ENCODE measurements at places on chromosomes 13 and 19.

GRCh38 chr19:10120538-10121189, 965 bp upstream of the EIF3G start:
- no peak for DNase-seq

- DNase-seq: no peak
These were observed 81.0 kb downstream of the NUFIP1 start for GRCh38 chr13:44908266-44908665.

DNA sequence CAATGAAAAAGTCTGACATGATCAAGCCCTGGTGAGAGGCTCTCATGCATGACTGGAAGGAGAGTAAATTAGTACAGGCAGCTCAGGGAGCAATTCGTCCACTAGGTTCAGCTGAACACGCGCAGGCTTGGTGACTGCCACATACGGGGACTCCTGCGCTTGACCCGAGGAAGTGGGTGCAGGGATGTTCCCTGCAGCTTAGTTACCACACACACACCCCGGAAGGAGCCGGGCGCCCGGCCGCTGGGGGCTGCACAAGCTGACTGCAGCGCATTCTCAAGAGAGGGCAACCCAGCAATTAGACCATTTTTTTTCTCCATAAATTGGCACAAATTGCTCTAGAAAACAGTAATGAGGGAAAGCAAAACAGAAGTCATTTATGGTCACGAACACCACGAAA, 23.0 kb upstream of the MIER2 start:
- no peak for DNase-seq

GRCh38 chr13:45674908-45675307, 27.2 kb upstream of the CBY2 start:
- no peak for DNase-seq

DNA sequence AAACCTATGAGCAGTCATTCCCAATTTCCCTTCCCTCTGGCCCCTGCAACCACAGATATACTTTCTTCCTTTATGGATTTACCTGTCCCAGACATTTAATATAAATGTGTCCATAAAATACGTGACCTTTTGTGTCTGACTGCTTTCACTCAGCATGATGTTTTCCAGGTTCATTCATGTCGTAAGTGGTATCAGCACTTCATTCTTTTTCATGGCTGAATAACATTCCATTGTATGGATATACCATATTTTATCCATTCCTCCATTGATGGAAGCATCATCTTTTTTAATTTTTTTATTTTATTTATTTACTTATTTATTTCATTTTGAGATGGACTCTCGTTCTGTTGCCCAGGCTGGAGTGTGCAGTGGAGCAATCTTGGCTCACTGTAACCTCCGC, 8.0 kb upstream of the PPP6R1 start:
- DNase-seq: no peak

GRCh38 chr19:6271251-6271650, 8.5 kb downstream of the MLLT1 start:
- no peak for DNase-seq

DNA sequence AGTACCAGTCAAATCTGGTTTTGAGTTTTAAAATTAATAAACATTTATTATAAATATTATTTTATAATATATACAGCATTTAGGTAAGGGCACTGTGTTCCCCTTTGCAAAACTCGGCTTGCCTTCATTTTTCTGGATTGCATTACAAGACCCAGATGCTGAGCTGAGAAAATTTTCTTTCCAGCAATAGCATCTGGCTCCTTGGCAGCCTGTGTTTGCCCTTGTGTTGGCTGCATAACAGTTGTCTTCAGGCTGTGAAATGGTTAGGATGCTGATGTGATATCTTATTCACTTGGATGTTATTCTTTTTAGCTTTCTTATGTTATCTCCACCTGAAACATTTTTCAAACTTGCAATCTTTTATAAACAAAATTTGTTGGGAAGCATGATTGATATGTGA, 784.4 kb downstream of the DACH1 start:
- DNase-seq: no peak

- DNase-seq: no peak
These were observed 14.6 kb downstream of the CSNK1A1L start for GRCh38 chr13:37090912-37091311.

GRCh38 chr13:89457977-89458376, 1786.8 kb downstream of the SLITRK5 start:
- DNase-seq: no peak

DNA sequence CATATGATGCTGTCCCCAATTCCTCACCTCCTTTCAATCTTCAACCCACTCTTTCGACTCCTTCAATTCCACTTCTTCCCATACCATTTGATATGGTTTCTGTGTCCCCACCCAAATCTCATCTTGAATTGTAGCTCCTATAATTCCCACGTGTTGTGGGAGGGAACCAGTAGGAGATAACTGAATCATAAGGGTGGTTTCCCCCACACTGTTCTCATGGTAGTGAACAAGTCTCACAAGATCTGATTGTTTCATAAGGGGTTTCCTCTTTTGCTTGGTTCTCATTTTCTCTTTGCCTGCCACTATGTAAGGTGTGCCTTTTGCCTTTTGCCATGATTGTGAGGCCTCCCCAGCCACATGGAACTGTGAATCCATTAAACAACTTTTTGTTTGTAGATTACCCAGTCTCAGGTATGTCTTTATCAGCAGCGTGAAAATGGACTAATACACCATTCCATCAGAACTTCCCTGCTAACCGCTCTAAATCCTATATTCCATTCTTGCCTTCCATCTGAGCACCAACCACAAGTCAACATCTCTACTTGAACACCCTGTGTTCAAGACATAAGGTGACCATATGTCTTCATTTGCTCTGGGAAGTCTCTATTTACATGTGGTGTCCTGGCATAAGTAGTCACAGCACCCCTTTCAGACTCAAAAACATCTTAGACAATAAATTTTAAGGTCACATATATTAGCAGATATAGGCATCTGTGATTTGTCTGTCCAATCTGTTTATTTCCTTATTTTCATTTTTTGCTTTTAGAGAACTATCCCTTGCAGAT, 122.9 kb downstream of the TSHZ3 start:
- no peak for DNase-seq

- DNase-seq: no peak
These were observed at the start of gene GDF15 for GRCh38 chr19:18385675-18386542. TSS of gene GDF15 (plus strand) at chr19:18386158. CDS start at chr19:18386190, 32 bp downstream.

DNA sequence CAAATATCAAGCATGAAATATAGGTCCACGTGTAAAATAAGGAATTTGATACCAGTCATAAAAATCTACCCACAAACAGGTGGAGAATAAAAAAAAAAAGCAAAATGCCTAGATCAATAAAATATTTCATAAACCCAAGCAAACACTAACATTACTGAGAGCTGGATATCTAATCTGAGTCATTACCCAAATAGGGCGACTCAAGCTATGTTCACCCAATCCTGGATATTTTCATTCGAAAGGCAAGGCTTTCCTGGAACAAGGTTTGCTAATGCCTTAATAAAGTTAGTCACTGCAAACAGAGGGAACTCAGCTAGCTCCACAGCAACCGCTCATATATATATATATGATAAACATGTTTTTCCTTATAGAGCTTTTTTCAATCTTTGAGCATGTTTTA, 33.5 kb upstream of the TM9SF2 start:
- no peak for DNase-seq

GRCh38 chr19:38173291-38174041, 50.6 kb downstream of the DPF1 start:
- DNase-seq: no peak

- no peak for DNase-seq
These were observed 26.9 kb downstream of the CHAMP1 start for GRCh38 chr13:114341003-114341777.

GRCh38 chr13:97483465-97483864, 49.5 kb downstream of the RAP2A start:
- no peak for DNase-seq

GRCh38 chr13:42607546-42607945, 33.6 kb downstream of the TNFSF11 start:
- DNase-seq: no peak

GRCh38 chr19:17843908-17844490, 3.8 kb downstream of the JAK3 start:
- DNase-seq: no peak

DNA sequence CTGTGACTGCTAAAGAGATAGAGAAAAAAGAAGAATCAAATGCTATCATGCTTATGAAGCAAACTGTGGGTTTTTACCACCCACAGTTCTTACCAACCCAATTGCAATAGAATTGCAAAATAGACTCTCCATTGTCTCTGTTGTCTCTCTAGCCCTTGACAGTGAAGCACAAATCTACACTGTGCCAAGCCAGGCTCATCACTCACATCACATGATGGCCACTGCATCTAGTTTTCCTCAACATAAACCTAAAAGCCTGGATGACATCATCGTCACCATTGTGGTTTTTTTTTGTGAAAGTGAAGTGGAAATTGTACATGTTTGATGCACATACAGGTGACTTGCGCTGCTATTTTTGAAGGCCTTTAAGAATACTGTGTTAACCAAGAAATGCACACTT, 56.1 kb downstream of the KL start:
- no peak for DNase-seq

DNA sequence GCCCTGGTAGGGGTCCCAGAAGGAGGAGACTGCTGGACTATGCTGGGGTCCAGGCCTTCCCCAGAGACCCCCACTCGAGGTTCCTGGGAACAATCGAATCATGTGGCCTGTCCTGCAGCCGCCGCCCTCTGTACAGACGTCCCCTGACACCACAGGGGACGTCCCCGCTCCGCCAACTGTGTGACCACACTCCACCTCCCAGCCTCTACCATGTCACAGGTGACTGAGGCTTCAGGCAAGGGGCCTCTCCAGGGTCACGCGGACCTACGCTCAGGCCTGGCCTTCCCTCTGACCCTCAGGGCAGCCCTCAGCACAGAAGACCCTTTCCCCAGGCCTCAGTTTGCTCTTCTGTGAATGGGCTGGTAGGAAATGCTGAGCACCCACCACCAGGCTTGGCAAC, 13.1 kb upstream of the TMEM161A start:
- DNase-seq: no peak

DNA sequence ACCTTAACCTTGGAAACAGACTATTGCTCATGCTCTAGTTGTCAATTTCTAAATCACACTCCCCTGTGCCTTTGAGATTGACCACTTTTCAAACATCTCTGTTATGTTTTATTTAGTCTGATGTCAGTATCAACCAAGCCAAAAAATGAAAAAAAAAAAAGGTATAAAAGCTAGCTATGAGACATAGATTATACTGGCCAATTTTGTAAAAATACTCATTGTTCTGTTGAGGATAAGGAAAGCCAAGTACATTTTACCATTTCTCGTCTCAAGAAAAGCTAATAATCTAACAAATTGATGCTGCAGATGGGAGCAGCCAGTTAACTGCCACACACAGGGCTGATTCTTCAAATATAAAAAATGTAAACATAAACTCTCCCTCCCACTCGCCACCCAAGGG, 572.6 kb upstream of the KLF12 start:
- DNase-seq: no peak

- no peak for DNase-seq
These were observed 26.4 kb upstream of the IGFL1 start for GRCh38 chr19:46202872-46203860.

DNA sequence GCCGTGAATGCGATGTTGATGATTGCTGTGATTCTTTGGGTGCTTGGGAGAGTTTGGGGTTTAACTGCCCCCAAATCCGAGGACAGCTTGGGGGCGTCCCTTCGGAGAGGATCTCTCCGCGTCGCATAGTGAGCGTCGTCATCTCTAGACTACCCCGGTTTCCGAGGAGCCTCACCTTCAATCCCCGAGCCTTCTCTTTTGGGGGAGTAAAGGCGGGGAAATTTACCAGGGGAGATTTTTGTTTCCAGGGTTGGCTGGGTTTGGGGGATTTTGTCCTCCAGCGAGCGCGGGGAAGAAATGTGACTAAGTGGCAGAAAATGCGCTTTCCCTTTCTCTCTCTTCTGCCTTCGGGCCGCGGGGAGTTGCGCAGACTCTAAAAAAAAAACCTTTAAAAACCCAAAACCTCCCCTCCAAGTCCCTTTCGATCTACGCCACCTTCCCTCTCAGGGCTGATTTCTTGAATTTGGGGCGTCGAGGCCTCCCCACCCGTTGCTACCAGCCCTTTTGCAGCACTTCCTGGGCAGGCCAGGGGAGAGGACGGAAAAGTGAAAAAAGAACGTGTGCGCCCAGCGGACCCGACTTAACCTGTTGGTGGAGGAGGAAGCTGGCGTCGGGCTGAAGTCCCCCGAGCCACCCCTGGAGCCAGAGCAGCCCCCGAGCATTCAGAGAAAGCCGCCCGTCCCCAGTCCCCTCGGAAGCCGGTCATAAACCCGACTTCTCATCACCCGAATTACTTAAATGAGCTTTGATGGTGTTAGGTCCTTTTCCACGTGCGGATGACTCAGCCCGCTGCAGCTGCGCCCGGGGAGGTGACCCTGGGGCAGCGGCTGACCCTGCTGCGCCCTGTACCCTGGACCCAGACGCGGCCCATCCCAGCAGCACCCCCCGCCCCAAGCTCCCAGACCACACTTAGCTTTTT, 17.7 kb downstream of the NFIX start:
- no peak for DNase-seq

DNA sequence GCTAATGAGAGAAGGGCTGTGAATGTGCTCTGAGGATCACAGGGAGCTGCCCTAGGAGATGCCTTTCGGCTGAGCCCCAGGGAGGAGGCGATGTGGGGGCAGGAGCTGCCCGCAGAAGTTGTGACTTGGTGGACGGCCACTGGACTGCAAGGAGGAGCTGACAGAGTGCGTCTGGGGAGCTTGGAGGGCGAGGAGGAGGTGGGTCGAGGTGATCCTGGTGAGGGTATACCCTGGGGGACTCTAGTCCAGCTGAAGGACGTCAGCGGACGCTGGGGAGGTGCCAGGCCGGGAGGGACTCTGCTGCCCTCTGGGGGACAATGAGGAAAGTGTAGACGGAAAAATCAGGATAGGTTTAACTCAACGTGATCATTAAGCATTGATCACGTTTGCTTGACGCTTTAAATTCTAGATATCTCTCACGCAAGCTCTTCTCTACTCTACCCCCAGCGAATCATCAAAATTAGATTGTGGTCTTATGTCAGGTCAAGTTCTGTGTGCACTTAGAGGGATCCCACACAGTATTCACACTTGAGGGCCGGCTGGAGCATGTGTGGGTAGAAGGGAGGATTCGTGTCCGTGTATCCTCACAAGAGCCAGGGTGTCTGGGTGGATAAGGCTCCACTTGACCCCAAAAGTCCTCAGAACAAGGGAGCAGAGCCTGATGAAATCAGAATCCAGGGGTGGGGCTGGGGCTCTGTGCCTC, 3.3 kb upstream of the CEACAM7 start:
- DNase-seq: no peak

DNA sequence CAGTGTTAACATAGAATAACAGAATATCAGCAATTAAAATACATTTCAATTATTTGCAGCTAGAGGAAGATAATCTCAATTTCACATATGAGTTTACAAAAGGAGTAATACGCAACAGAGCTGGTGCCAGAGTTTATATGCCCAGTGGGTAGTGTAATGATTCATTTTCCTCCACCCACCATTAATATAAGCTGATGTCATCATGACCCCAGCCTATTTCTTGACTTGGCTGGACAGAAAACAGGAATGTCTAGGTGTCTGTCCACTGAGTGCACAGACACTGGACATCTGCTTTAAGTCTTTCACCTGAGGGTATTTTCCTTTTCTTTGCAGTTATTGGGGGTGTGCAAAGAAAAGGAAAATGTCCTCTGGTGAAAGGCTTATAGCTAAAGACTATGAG, 335.5 kb downstream of the TBC1D4 start:
- no peak for DNase-seq

GRCh38 chr13:25943658-25944057, 108.2 kb downstream of the SHISA2 start:
- DNase-seq: no peak

Measured in CMK (cell line).